Nucleus accumbens (tissue), 56 donors: ENCODE measurements at places on chromosomes 2 and 18.

GRCh38 chr2:238847841-238848690, at the start of gene TWIST2:
TSS of gene TWIST2 (plus strand) at chr2:238848085. CDS start at chr2:238848216, 131 bp downstream.
- DNase-seq = no peak

DNA sequence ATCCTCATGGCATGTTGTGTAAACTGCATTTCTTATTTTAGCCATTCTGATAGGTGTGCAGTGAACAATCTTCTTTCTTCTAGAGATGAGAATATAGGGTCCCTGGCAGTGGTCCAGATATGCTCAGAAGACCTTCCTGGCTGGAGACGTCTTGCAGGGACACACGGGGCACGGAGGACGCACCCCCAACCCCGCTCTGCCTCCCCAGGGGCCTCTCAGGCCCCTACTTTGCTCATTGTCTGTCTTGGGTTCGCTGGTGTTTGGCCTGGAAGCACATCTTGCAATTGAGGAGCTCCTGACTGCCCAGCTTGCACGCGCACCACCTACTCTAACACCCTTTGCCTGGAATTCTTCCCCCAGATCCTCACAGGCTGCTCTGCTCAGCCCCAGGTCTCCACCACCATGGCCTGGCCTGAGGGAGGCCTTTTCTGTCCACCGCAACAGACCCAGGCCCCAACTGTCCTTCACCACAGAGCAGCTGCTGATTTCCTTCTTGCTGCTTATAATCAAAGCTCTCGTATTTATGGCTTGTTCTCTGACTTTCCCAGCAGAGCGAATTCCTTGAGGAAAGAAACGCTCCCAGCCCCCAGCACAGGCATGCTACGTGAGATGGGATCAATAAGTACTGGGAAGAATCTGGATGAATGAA, 295.9 kb upstream of the HDAC4 start:
- DNase-seq = no peak

DNA sequence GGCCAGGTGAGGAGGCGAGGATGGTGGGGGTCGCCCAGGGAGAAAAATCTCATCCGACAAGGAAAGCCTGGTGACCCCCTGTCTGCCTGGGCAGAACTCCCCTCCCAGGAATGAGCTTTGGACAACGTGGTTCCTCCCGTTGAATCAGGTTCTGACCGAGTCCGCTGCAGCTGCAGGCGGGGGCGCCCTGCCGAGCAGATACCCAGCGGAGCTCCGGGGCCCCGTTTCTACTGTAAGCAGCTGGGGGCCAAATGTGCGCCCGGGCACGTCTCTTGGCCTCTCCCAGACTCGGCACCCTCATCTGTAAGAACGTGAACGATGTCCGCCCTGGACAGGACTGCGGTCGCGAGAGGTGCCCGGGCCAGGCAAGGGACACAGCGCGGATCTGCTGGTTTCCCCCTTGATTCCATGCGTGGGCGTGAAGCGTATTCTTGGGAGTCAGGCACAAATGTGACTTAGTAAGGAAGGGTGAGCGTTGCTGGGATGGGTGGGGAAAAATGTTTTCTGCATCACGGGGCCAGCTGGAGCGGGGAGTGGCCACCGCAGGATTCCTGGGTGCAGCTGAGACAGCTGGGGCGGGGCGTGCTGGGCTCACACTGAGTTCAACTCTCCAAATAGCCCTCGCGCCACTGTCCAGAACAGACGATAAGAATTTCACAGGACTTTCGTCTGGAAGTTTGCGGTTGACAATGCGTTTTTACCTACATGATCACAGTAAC, 20.2 kb upstream of the TUBB6 start:
- no peak for DNase-seq

GRCh38 chr2:98731041-98731893, at the start of gene MGAT4A:
TSS of gene MGAT4A (minus strand) at chr2:98731132. CDS start at chr2:98726332, 4,800 bp downstream.
- peak; percentile 67 for DNase-seq

DNA sequence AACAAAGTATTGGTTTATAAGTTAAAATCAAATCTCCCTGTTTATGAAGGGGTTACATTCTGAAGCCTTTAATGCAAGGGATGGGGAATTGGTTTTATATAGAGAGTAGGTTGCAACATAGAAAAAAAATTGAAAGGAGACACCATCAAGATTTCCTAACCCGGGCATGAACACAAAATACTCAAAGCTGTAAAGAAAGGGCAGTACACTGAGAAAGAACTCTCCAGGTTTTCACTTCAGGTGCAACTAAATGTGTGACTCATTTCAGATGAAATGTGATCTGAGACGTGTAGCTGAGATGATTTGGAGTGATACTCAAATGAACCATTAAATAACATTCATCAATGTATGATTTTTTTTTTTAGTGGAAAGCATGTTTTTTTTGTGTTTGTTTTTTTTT, 43.6 kb downstream of the SANBR start:
- DNase-seq = no peak
